ENCODE measurements at places on chromosomes 5 and 9.

DNA sequence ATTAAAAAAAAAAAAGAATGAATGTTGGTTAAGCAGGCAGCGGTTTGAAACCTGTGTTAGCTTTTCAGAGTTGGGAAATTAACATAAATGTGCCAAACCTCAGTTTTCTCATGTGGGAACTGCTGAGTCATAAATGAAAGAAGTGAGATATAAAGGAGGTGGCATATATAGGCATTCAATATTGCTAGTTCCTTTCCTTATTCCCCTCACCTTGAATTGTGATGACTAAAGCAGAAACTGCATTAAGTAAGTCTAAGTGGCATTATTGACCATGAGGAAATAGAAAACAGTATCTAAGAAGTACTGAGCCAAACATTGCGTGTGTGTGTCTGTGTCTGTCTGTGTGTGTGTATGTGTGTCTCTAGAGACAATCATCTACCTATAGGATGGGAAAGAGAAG, 691.2 kb downstream of the TLR4 start:
- DNase-seq, result no peak

GRCh38 chr9:89843074-89843473, 238.3 kb downstream of the GADD45G start:
- no peak for DNase-seq

- DNase-seq, result peak; percentile 33
These were observed 79.3 kb downstream of the SLC28A3 start for GRCh38 chr9:84261070-84261746.

DNA sequence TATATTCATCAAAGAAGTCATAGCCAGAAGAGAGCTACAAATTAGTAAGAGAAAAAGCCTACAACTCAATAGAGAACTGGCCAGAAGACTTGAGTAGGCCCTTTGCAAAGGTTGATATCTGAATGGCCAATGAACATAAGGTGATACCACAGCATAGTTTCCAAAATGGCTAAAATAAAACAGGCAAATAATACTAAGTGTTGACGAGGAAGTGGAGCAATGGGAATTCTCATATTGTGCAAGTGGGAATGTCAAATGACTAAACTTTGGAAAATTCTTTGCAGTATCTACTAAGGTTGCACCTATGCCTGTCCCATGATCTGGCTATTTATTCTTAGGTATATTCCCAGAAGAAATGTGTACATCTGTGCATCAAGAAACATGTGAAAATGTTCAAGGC, 48.3 kb downstream of the BOD1 start:
- no peak for DNase-seq

GRCh38 chr9:99822806-99823591, 1.3 kb downstream of the NR4A3 start:
- DNase-seq, result peak; percentile 22

DNA sequence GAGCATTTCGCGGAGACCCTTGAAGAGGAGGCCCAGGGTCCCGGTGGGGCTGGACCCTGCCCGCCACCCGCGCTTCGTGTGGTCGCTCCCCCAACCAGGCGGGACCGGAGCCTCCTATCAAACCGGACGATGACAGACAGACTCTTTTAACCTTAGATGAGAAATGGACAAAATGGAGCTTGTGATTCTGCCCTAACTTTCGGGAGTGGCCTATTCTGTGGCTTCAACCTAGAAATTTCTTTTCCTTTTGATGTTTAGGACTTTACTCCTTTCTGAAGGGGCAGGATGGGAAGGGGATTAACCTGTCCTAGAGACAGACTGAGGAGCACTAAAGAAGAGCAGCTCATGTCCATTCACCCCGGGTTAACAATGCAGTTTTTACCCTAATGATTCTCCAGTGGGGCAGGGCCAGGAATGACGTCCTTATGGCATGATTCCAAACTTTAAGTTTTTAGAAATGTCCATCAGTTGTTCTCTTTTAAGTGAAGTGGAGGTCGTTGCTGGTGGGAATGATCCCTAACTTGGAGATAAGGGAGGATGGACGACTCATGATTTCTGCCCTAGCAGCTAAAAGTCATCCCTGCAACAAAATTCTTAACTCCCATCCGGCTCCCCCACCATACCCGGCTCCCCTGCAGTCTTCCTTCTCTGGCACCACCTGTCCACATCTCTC, 1.0 kb downstream of the NIPSNAP3A start:
- no peak for DNase-seq
